Neural crest cell (in vitro differentiated cells): ENCODE measurements at places on chromosomes 7 and 10. TPM values are rescaled to one million over a fixed set of nuclear protein-coding genes. Genes with fewer than 3 reads are reported as not detected.

The SLC13A4 gene
- total RNA-seq, result 0.27 and 0.68 TPM in 2 replicates

- DNase-seq, result no peak
These were observed 2.2 kb downstream of the HOXA5 start for GRCh38 chr7:27141137-27141922.

GRCh38 chr10:11275651-11276050 is 258.0 kb downstream of the CELF2 start:
- DNase-seq, result no peak

GRCh38 chr7:31633894-31634494 is 53.0 kb upstream of the PPP1R17 start:
- peak; percentile 53 for DNase-seq

- DNase-seq, result peak; percentile 18
These were observed 456.8 kb upstream of the KLF6 start for GRCh38 chr10:4241724-4242345.

DNA sequence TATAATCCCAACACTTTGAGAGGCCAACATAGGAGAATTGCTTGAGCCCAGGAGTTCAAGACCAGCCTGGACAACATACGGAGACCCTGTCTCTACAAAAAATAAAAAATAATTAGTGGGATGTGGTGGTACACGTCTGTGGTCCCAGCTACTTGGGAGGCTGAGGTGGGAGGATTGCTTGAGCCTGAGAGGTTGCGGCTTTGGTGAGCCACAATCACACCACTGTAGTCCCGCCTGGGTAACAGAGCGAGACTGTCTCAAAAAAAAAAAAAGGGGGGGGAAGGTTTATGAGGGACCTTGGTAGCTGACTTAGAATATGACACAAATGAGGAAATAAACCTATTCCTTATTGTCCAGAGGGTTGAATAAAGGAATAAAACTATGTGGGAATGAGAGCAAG is 30.8 kb downstream of the SCD start:
- no peak for DNase-seq

The VPS37D gene
- total RNA-seq, result 10.0 and 10.1 TPM in 2 replicates

The ACSL5 gene
- not detected in 2 replicates for total RNA-seq

The SLC29A4 gene
- total RNA-seq, result 32.5 and 40.0 TPM in 2 replicates

GRCh38 chr7:88835147-88835728 is 39.7 kb upstream of the TEX47 start:
- DNase-seq, result peak; percentile 15

GRCh38 chr10:73937333-73938043 is 26.6 kb downstream of the PLAU start:
- DNase-seq, result no peak

DNA sequence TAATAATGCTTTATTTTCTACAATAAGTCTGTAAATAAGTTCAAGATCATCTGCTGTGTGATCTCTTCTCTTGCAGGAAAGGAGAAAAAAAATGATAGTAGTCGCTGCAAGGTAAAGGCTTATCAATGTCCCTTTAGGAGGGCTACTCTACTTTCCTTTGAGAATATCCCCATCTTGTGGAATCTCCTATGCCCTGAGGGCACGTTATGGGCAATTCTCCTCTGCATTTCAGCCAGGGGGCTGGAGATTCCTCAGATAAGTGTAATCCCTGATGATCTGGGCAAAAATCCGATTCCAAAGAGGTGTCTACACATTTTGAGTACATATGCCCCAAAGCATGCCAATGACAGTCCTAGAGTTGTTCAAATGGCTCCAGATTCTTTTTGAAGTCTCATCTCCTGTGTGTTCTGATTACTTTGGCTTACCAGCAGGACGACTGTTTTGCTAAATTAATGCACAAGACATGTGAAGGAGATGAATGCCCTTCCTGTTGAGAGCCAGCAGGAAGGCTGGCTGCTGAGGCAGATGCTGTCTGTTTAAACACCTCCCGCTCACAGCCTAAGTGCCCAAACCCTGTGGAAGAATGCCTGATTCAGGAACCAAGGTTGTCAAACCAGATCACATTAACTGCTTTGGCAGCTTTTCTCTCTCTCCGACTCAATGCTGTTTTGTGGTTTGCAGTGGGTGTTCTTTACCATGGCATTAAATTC is 171.2 kb upstream of the COL1A2 start:
- DNase-seq, result peak; percentile 17

- no peak for DNase-seq
These were observed 159.3 kb downstream of the DYNC1I1 start for GRCh38 chr7:95931460-95932232.

The RSPH10B gene
- total RNA-seq, result 0.07 TPM in 1 of 2 replicates, not detected in the other

DNA sequence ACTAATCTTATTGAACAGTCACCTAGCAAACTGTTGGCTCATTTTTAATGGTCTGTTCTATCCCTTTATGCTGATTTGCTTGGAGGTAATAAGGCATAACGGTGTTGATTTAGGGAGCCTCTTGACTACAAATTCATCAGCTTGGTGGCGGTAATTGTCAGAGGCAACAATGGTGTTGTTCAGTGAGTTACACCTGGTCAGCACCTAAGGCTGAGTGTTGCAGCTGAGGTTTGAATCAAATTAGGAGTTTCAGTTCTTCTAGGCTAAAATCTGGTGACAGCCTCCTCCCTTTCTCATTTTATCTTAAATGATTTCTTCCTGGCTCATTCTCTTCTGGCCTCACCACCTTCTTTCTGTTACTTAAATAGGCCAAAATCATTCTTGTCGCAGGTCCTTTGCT is 42.3 kb upstream of the SP8 start:
- DNase-seq, result no peak

The ANKRD30A gene
- not detected in 2 replicates for total RNA-seq

The RTKN2 gene
- 27.5 and 29.2 TPM in 2 replicates for total RNA-seq

The NEUROG3 gene
- total RNA-seq, result 0.43 and 0.91 TPM in 2 replicates

- no peak for DNase-seq
These were observed 4.1 kb upstream of the DLX6 start for GRCh38 chr7:97001221-97001620.

The PIK3AP1 gene
- 0.73 and 1.3 TPM in 2 replicates for total RNA-seq

- no peak for DNase-seq
These were observed 18.8 kb upstream of the CHST12 start for GRCh38 chr7:2384354-2385243.

The CYP3A5 gene
- total RNA-seq, result not detected in 2 replicates

DNA sequence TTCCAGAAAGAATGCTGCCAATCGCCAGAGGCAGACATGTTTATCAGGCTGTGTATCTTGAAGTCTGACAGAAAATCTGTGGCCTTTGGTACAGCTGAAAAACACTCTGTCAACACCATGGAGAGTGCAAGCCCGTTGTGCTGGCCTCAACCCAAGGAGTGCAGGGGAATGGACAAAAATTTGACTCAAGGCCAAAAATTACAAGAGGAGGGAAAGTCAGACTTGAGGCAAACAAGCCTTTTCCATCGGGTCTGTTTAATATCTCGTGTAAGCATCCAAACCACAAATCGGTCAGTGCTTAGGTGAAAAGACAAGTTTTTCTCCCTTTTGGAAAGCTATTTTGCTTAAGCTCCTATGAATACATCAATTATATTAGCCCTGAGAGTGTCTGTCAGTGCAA is 305.3 kb upstream of the NFE2L3 start:
- DNase-seq, result no peak

The PLCE1 gene
- 5.7 and 6.1 TPM in 2 replicates for total RNA-seq

The POU6F2 gene
- total RNA-seq, result 7.6 and 7.9 TPM in 2 replicates

DNA sequence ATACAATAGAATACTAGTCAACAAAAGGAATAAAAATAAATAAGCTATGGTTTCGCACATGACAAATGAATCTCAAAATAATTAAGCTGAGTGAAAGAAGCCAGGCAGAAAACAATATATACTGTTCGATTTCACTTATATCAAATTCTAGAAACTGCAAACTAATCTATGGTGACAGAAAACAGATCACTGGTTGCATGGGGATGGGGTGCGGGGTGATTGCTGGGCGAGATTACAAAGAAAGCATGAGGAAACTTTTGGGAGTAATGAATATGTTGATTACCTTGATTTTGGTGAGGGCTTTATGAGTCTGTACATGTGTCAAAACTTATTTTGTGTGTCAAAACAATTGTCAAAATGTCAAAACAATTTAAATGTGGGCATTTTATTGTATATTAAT is 135.6 kb downstream of the GPR85 start:
- DNase-seq, result no peak

- DNase-seq, result peak; percentile 8
These were observed 40.9 kb downstream of the GPR37 start for GRCh38 chr7:124724507-124725192.

DNA sequence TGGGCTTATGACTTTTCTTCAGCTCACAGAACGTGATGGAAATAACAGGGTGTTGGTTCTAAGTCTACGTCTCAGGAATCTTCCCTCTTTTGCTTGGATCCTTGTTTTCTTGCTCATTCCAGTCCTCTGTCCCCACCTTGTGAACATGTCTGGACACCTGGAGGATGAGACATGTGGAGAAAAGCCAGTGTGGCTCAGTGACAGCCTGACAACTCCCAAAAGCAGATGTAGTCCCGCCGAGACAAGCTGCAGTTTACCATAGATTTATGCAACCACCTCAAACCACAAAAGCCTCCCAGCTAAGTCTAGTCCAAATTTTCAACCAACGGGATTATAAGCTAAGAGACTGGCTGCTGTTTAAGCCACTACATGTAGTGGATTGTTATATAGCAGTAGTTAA is 476.1 kb downstream of the SH2D4B start:
- no peak for DNase-seq

The CCM2 gene
- 35.7 and 39.0 TPM in 2 replicates for total RNA-seq

DNA sequence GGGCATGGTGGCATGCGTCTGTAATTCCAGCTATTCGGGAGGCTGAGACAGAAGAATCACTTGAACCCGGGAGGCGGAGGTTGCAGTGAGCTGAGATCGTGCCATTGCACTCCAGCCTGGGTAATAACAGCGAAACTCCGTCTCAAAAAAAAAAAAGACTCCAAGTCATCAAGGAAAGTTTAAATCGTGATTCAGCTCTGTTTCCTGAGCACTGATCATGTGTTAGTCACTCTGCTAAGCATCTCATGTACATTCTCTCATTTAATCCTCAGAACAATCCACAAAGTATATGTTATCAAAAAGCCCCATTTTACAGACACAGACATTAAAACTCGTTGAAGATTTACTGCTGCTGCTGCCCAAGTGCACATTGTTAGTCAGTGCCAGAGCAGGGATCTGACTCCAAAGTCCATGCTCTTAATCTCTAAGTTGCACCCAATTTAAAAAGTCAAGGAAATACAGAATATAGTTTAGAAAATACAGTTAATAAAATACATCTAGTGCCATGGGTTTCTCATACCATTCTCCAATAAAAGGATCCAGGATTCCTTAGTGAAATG is 6.2 kb downstream of the PIK3AP1 start:
- DNase-seq, result no peak

- no peak for DNase-seq
These were observed 265.4 kb downstream of the INHBA start for GRCh38 chr7:41437257-41438196.

The ANXA8 gene
- total RNA-seq, result not detected in 2 replicates
